ENCODE measurements at places on chromosomes 4 and X.

DNA sequence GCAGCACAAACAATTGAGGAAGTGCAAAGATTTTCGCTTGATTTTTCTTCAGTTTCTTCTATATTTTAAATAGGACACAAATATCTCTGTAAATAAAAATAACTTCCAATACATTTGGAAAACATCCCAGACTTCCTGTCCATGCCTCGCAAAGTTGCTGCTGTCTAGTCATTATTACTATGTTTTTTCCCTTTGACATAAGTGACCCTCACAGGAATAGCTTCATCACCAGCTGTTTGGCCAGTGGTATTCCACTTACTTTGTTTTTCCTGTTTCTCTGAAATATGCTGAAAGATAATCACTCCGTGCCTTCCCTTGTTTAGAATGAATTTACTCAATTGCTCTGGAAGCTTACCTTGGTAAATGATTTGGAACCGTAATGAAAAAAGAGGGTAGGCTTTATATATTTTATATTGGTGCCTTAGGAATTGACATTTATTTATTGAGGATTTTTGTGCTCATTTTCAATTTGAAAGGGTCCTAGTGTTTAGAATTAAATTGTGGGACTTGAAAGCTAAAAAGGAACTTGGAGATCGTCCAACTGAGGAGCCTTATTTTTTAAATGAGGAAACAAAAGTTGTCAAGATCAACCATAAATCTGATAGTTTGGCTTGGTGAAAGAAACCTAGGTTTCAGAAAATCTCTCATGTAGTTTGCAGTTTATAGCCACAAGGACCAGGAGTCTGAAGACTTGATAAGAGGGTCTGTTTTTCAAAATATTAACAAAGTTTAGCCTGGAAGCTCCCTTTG lies 65.6 kb downstream of the CDKL5 start:
- no peak for DNase-seq

- DNase-seq: no peak
These were observed 159.0 kb upstream of the CXCL13 start for GRCh38 chr4:77446601-77447000.

DNA sequence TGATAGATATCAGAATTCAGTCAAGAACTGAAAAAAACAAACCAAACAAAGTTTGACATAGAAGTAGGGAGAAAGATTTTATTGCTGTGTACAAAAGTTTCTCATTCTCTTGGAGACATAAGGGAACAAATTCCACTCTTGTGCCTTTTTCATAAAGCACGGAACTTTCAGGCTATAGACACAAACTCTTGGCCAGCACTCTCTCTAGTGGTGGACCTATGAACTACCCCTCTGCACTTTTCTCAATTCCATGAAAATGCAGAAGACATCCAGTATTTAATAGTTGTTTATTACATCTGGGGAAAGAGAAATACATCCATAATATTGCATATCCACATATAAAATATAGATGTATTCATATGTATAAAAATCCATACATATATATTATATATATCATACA lies 291.6 kb upstream of the HS3ST1 start:
- DNase-seq: no peak

DNA sequence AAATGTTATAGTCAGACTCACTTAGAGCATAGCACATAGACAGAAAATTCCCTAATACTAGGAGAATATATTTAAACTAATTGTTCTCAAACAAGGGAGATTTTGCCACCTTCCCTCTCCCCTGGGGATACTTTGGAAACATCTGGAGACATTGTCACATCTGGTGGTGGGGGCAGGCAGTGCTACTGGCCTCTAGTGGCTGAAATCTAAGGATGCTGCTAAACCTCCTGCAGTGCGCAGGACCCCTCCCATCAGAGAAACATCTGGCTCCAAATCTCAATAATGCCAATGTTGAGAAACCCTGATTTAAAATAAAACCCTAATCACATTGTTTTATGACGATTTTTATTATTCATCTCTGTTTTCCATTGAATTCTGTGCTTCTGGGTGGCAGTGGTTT lies 244.9 kb downstream of the FRMPD4 start:
- no peak for DNase-seq

DNA sequence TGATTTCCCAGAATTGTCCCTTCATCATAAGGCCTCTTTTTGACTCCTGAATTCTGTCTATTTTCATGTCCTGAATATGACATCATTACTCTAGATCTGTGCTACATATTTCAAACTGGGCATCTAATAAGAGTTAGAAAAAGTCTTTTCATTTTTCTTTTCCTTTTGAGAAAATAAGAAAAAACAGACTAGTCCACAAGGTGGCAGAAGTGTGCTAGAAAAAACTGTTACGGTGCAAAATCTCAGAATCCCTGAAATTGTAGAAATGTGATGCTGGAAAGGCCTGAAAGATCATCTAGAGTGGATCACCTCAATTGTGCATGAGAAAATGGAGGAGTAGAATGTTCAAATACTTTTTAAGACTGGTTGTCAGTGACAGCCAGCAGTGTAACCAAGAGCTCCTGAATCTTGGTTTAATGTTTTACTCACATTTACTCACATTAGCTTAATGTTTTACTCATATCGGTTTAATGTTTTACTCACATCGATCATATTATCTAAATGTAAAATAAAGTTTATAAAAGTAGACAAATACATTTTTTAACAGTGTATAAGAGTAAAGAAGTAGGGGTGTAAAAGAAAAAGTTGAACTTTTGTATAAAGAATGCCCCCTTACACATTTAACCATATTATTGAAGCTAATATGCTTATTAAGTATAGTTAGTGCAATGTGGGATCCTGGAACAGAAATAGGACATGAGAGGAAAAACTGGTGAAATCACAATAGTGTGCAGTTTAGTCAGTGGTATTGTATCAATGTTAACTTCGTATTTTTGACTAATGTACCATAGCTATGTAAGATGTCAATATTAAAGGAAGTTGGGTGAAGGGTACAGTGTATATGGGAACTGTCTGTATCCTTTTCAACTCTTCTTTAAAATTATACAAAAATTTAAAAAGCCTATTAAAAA lies 15.2 kb downstream of the ASB11 start:
- DNase-seq: no peak

DNA sequence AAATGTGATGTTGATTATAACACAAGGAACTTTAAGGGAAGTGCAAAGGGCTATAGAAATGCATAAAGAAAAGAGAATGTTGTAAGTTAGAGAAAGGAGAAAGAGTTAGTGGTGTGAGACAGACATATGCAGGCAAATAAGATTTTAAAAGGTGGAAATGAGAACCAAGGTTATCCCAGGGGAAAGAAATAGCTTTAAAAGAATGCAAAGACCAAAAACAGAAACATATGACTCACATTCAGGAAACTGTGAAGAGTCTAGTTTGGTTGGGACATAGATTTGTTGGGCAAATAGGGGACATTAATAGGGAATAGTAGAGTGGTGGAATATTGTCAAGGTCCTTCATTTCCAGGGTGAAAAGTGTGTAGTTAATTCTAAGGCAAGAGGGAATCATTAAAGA lies 52.4 kb downstream of the MAPK10 start:
- DNase-seq: no peak

- DNase-seq: no peak
These were observed 62.3 kb downstream of the RTL9 start for GRCh38 chrX:110420771-110421499.

- no peak for DNase-seq
These were observed 40.1 kb downstream of the SORBS2 start for GRCh38 chr4:185771711-185772390.

DNA sequence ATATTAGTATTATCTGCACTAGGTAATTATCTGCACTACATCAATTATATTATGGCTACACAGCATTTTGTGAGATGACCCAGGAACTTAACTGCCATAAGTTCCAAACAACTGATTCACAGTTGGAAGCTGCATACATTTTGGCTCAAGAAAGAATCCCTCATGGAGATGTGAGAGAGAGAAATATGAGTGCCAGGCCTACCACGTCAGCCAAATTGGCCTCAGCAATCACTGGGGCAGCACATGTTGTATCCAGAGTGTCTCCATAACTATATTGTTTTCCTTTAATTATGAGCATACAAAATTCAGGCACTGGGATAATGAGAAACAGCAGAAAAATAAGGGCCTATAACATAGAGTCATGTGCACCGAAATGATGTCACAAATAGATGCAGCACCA lies 174.2 kb upstream of the DMD start:
- no peak for DNase-seq

DNA sequence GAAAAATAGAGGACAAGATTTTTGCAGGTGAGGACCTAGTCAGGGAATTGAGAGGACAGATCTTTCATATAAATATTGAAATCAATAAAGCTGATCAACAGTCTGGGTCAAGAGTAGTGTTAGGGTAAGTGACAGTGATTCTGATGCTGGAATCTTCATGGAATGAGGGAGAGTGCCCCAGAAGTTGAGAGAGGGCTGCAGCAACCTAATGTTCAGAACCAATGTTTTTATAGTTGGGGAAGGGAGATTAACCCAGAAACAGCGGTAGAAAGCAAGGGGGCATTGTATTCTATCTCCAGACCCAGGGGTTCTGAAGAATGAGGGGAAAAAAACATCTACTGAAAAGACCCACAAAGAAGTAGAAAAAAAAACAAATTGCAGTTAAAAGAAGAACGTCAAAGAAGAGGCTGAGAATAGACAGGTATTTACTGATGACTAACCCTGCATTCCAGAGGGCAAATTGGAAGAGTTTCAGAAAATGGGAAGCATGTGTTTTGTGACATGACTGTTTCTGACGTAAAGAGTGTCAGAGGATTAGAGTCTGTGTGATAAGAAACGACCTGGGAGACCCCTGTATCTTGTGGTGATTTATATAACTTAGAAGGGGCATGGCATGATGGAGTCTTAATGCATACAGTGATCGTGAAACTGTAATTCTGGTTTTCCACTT lies 819.6 kb upstream of the EPHA5 start:
- DNase-seq: no peak

- no peak for DNase-seq
These were observed 493.4 kb downstream of the INPP4B start for GRCh38 chr4:142352712-142353111.

GRCh38 chr4:4202510-4202909 lies 24.2 kb downstream of the OTOP1 start:
- DNase-seq: no peak

- DNase-seq: no peak
These were observed 107.0 kb downstream of the ABLIM2 start for GRCh38 chr4:8051644-8052043.

DNA sequence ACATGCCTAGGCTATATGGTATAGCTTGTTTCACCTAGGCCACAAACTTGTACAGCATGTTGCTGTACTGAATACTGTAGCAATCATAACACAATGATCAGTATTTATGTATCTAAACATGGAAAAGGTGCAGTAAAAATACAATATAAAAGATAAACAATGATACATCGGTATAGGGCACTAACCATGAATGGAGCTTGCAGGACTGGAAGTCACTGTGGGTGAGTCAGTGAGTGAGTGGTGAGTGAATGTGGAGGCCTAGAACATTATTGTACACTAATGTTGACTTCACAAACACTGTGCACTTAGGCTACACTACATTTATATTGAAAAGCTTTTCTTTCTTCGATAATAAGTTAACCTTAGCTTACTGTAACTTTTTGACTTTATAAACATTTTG lies 45.6 kb upstream of the ANK2 start:
- no peak for DNase-seq

DNA sequence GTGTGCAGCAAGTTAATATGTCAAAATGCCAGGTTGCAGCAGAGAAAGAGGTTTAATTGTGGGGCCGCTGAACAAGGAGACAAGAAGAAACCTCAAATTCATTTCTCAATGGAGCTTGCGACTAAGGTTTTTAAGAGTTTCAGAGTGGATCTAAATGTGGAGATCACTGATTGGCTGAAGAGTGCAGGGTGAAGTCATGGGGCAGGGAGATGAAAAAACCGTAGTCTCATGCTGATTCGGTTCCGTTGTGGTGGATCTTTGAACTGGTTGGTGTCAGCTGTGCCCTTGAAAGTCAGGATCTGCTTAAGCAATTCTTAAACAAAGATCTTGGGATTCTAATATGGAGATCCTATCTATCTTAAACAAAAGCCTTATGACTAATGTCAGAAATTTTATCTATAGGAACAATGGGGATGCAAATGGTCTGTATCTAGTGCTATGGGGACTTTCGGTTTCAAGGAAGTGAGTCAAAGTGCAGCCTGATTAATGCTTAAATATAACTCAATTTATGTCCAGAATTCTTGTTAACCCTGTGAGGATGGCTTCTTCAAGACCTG lies 173.9 kb upstream of the CENPE start:
- DNase-seq: no peak

GRCh38 chr4:98652996-98653395 lies 5.4 kb downstream of the TSPAN5 start:
- no peak for DNase-seq

DNA sequence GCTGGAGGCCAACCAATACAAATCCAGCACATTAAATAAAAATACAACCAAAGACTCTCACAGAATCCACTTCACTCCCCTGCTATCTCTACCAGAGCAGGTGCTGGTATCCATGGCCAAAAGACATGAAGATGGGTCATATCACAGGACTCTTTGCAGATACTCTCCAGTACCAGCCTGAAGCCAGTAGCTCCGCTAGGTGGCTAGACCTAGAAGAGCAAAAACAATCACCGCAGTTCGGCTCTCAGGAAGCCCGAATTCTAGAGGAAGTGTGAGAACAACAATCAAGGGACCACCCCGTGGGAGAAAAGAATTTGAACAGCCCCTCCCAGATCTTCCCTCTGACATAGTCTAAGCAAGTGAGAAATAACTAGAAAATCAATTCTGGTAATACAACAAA lies 20.2 kb downstream of the CLIC2 start:
- DNase-seq: no peak

- DNase-seq: peak; percentile 26
These were observed 9.6 kb upstream of the INTU start for GRCh38 chr4:127622921-127623796.

GRCh38 chr4:55546756-55547465 lies at the start of gene CLOCK:
Gene CLOCK (minus strand): TSS chr4:55546909. CDS start chr4:55482785, 64,124 bp downstream.
- DNase-seq: peak; percentile 95

DNA sequence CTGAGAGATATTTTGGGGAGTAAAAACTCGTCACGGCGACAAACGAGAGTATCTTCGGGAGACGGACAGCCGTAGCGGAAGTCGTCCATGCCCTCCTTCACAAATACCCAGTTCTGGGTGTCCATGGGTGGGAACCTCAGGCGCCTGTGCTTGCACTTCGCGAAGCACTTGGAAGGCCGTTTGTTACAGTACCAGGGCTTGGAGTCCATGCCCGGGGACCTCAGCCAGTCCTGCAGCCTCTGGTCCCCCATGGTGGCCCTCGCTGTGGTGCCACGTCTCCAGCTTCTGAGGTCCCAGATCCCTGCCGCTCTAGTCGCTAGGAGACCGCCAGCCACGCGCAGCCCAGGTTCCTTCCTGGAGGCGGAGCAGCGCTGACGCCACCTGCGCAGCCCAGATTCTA lies at the start of gene FAM47A:
TSS of gene FAM47A (minus strand) at position 287 of the 400 bp plus-strand sequence. CDS start at position 251, 36 bp downstream.
- DNase-seq: peak; percentile 19

- DNase-seq: no peak
These were observed 3.7 kb downstream of the IL13RA2 start for GRCh38 chrX:115013705-115014104.

GRCh38 chrX:115017455-115017854 lies at the start of gene IL13RA2:
Gene IL13RA2 (minus strand): TSS chrX:115017616. CDS start chrX:115017269, 347 bp downstream.
- no peak for DNase-seq

- DNase-seq: no peak
These were observed 41.7 kb upstream of the FRMD7 start for GRCh38 chrX:132169554-132169953.
